ENCODE measurements at places on chromosomes 6 and 20. TPM values are rescaled to one million over a fixed set of nuclear protein-coding genes. Genes with fewer than 3 reads are reported as not detected.

PAK5 gene
- total RNA-seq = not detected

MAP3K5 gene
- 22.4 TPM for total RNA-seq

BPI gene
- not detected for total RNA-seq

SLC22A2 gene
- not detected for total RNA-seq

TRIM10 gene
- not detected for total RNA-seq

LMBRD1 gene
- 32.2 TPM for total RNA-seq
